ENCODE measurements at places on chromosomes 7 and 10.
A peak's percentile ranks its signal among the peaks of the same experiment; 100 is the strongest.

DNA sequence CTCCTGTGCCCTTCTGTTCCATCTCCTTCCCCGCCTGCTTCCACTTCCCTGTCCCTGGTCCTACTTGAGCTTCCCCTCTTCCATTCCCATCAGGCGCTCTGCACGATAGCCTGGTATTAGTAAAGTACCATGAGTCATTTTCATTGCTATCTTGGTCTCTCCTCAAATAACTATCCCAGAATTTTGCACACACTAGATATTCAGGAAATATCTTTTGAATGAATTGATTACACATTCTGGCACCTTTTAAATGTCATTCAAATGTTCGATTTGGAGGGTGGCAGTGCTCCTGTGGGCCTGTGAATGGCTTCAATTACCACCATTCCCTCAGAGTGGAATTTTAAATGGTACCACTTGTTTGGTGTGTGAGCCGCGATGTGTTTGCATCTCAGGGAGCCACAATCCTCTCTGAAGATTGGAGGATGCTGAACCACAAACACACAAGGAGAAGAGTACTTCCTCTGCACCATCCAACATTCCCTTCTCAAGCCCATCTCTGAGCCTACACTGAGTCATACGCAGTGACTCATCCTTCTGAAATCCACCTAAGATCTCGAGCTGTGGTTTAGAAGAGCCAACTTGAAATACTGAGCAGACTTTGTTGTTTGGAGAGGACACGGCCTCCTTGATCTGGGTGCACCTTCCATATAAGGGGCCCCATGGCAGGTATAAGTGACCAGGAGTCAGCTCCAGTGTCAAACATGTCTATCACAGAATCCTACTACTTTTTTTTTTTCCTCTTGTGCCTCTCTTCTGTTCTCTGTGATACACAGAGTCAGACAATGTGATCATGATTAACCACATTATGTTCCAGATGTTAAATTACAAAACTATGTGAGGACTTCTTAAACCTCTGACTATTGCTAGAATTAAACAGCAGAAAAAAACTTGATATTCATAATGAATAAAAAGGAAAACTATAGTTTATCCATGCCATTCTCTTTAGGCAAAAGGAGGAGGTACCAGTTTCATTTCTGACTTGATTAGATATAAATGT, 81.9 kb downstream of the BMPER start:
- DNase-seq, result no peak

GRCh38 chr10:97687785-97688781, 1.0 kb upstream of the AVPI1 start:
- no peak for DNase-seq

DNA sequence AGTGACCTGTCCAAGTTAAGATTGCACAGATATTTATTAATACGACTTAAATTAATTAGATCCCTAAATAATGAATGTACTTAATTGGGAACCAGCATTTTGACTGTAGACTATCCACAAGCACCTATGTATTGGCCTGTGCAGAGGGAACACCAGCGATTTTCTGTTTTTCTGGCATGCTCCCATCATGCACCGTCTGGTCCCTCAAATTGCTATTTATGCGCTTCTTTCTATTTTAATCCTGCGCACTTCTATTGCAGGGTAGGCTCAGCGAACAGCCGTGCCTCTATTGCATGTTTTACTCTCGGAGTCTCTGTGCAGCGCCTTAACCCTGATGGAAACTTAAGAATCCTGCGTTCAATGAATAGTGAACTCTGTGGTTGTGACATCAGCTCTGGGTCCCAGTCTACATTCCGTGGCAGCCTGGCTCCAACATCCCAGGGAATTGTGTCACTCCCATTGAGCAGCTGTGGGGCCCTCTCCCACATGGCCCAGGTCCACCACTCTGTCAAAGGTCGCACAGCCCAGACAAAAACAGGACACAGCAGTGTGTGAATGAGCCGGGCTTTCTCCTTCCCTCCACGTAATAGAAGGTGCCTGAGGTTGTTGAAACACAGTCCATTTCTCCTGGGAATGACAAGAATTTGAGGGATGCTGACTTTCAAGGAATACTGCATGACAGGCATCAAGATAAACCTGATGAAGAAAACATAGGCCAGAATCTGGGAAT, 239.7 kb upstream of the KLF6 start:
- no peak for DNase-seq

- DNase-seq, result no peak
These were observed 307.6 kb upstream of the SEMA3A start for GRCh38 chr7:84502239-84502638.

- DNase-seq, result no peak
These were observed 90.0 kb downstream of the TFEC start for GRCh38 chr7:115940460-115941060.

GRCh38 chr7:70505886-70506285, 626.1 kb upstream of the GALNT17 start:
- no peak for DNase-seq

- no peak for DNase-seq
These were observed 62.5 kb upstream of the NPY start for GRCh38 chr7:24221500-24221899.

DNA sequence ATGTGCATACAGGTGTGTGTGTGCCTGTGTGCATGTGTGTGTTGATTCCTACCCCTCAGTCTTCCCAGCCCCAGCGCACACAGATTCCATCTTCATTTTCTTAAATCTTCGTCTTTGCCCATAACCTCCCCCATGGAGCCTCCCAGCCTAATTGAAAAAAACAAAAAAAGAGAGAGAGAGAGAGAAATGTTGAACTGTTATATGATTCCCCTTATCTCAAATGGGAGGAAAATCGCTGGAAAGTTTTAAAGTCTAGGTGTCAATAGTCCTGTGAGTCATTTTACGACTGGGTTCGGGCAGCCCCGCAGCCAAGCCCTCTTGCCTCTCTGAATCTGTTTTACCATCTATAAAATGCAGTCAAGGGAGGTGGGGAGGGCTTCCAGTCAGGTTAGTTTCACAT, 60.9 kb downstream of the SPOCK2 start:
- DNase-seq, result no peak

GRCh38 chr10:14608381-14609001, 166.2 kb downstream of the FAM107B start:
- no peak for DNase-seq

- DNase-seq, result no peak
These were observed 11.8 kb downstream of the WDFY4 start for GRCh38 chr10:48696535-48696873.

- no peak for DNase-seq
These were observed 39.2 kb downstream of the MEOX2 start for GRCh38 chr7:15647309-15647708.

- DNase-seq, result no peak
These were observed 44.5 kb downstream of the ICA1 start for GRCh38 chr7:8217200-8218068.

GRCh38 chr10:129372172-129372571, 94.9 kb upstream of the MGMT start:
- no peak for DNase-seq

DNA sequence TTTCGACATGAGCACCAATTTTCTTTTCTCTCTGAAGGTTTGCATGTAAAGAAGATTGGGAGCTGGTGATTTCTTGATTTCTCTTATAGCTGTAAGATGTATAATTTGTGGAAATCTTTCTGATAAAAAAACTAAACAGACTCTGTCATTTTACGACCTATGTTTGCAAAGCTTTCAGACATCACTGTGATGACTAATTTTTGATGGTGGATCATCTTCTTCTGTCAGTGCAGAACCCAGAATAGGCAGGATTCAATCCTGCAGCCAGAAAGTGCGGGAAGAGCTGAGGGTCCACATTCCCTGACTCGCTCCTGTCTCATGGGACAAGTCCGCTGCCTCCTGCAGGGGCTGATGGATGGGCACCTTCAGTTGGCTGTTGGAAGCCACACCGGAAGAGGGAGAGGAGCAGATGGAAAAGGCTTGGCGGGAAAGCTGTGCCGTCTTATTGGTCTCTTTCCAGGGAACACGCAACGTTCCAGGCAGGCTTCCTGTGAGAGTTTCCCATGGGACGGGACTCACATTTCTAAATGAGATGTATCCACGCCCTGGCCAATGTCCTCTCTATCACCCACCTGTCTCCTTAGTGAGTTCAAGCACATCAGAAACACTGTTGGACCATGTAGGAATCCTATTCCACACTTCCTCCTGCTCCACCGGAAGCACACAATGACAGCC, 186.9 kb downstream of the PRPF18 start:
- DNase-seq, result no peak

DNA sequence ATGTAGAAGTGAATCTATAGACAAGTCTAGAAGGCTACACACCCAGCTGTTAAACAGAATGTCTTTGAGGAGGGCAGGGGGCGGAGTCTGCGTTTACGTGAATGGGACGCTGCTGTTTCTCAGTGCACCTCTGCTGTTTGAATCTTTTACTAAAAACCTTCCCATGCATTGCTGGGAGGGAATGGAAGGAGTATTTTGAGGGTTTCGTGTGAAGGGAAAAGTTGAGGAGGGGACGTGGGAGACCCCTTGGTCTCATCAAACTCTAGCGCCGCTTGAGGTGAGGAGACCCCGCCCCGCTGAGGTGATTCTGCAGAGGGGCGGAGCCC, 492 bp upstream of the VCL start:
- DNase-seq, result no peak

- no peak for DNase-seq
These were observed 133.8 kb upstream of the CCDC6 start for GRCh38 chr10:60040014-60040662.

DNA sequence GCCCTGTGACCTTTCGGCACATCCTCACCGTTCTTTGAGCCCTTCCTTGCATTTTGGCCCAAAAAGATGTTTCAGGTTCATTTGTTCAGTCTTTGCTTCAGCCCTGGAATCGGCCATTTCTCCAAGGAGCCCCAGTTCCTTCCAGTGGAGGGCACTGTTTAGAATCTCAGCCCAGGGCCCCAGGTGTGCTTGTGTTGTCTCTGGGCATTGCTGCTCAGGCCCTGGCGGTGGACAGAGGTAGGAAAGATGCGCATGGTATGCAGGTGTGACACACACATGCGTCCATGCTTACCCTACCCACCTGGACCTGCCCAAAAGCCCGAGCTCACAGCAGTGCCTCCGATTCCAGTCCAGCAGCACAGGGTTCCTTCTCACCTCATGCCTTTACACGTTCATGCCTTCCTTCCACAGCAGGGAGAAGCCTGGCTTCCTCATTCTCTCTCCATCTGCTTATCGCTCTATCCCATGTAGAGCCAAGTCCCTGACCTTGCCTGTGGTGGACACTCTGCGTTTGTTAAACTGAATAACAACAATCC, 70.6 kb downstream of the LHPP start:
- DNase-seq, result peak; percentile 42

- no peak for DNase-seq
These were observed 76.4 kb upstream of the CCNY start for GRCh38 chr10:35259769-35260397.

GRCh38 chr7:115346685-115347084, 424.8 kb downstream of the MDFIC start:
- DNase-seq, result no peak

GRCh38 chr10:3542185-3542611, 242.8 kb downstream of the KLF6 start:
- DNase-seq, result no peak

DNA sequence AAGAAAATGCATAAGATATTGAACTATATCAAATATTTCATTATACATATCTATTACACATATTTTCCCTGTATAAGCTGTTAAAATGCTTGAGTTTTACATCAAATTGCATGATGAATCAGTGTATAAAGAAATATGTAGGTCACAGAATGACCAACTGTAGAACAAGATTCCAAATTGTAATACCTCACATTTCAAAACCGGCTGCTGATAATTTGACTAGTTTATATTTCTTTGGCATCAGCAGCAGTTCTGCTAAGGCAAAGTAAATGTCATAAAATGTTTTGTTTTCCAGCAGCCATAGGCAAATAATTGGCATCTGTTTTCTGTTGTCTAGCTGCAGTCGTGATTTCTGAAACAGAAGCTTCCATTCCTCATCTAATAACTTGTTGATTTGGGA, 633.9 kb downstream of the ARL4A start:
- DNase-seq, result no peak
